ENCODE measurements at places on chromosomes 7 and 10. TPM values are rescaled to one million over a fixed set of nuclear protein-coding genes. Genes with fewer than 3 reads are reported as not detected.

TBX20 gene
- not detected for polyA plus RNA-seq

SPAM1 gene
- not detected for polyA plus RNA-seq

UFSP1 gene
- polyA plus RNA-seq = not detected

FLNC gene
- not detected for polyA plus RNA-seq

SAMD9 gene
- 36.6 TPM for polyA plus RNA-seq

NUTM2A gene
- polyA plus RNA-seq = not detected

CHST3 gene
- polyA plus RNA-seq = not detected

KLLN gene
- polyA plus RNA-seq = 0.22 TPM

EPO gene
- not detected for polyA plus RNA-seq

FGL2 gene
- polyA plus RNA-seq = 1.7 TPM

TMEM184A gene
- not detected for polyA plus RNA-seq

LRIT2 gene
- polyA plus RNA-seq = not detected

GBX1 gene
- not detected for polyA plus RNA-seq

COA1 gene
- 108 TPM for polyA plus RNA-seq

CCDC7 gene
- 14.4 TPM for polyA plus RNA-seq

PPP1R3C gene
- not detected for polyA plus RNA-seq

PARP12 gene
- polyA plus RNA-seq = 57.8 TPM

PHF14 gene
- 11.9 TPM for polyA plus RNA-seq

AMZ1 gene
- 1.4 TPM for polyA plus RNA-seq

SLC16A9 gene
- polyA plus RNA-seq = 0.19 TPM

RBP4 gene
- not detected for polyA plus RNA-seq

LRIT1 gene
- not detected for polyA plus RNA-seq

FRMD4A gene
- not detected for polyA plus RNA-seq

SEMA3E gene
- polyA plus RNA-seq = not detected

WEE2 gene
- 0.52 TPM for polyA plus RNA-seq

FAM131B gene
- polyA plus RNA-seq = not detected

MYOF gene
- not detected for polyA plus RNA-seq

PYROXD2 gene
- 1.9 TPM for polyA plus RNA-seq

PPIA gene
- 4,083 TPM for polyA plus RNA-seq

HMX2 gene
- polyA plus RNA-seq = not detected

HOXA11 gene
- polyA plus RNA-seq = not detected

PRKG1 gene
- polyA plus RNA-seq = not detected

NEBL gene
- polyA plus RNA-seq = not detected
